H7 (cell line): ENCODE measurements at places on chromosomes 11 and 22. TPM values are rescaled to one million over a fixed set of nuclear protein-coding genes. Genes with fewer than 3 reads are reported as not detected.

DNA sequence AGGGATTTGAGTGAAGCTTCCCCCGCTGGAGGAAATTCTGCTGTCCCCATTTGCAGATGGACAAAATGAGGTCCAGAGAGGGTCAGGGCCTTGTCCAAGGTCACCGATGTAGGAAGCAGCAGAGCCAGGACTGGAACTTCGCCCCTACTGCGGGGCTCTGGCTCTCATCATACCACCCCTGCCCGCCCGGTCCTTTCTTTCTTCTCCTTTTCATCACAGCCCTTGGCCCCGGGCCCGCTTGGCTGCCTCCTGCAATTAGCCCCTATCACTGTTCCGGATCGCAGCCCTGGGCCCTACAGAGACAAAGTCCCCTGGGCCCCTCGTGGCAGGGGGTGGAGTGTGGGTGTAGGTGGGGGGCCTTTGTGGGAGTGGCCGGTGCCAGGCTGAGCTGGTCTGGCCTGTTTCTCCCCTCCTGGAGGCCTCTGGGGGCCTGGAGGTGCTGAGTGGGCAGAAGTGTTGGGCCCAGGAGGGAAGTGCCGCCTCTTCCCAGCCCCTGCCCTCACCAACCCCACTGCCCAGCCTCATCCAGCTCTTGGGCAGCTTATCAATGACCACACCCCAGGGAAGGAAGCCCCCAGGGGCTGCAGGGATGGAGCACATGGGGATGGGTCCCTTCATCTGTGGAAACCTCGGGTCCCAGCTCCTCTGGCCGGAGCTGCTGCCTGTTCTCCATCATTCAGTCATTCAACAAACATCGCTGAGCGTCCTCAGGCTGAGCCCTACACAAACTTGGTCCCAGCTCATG is 3.4 kb downstream of the EMID1 start:
- DNase-seq: peak; percentile 57

DNA sequence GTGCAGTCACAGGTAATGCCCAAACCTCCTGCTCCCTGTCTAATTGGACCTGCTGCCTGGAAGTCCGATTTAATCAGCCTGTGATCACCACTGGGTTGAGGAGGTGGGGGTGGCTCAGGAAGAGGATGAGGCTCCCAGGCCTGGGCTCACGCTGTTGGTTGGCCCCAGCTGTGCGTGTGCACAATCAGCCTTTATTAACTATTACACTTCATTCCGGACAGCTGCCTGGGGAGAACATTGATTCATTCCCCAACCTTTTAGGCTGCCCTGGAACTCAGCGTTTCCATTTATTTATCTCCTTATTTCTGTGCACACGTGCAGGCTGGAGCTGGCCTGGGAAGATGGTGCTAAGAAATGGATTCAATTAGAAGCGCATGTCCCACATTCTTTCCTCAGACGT is 123.4 kb downstream of the DSCAML1 start:
- no peak for DNase-seq

DNA sequence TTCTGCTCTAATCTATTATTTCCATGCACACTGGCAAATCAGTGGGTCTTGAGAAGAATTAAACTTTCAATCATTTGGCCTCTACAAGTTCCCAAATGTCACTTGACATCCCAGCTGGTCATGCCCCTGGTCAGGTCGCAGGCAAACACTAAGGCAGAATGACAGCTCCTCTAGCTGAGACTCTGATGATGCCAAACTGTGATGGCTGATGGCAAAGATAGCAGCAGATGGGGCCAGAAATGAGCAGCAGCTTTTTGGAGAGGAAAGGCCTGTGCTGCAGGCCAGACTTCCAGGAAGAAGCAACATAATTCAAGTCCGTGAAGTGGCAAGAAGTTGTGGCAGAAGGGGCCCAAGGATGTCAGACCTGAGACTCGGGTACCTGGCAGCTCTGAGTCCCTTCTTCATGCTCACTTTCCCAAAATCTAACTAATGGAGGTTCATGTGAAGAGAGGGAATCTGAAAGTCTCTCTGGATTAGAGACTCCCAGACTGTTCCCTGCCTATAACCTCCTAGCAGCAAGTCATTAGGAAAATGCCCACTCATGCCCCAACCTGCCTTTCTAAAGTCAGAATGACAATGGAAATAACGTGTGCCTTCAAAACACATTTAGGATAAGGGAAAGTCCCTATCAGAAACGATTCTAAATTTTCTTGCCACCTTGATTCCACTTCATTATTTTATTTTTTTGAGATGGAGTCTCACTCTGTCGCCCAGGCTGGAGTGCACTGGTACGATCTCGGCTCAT is 9.4 kb upstream of the PMM1 start:
- no peak for DNase-seq

DNA sequence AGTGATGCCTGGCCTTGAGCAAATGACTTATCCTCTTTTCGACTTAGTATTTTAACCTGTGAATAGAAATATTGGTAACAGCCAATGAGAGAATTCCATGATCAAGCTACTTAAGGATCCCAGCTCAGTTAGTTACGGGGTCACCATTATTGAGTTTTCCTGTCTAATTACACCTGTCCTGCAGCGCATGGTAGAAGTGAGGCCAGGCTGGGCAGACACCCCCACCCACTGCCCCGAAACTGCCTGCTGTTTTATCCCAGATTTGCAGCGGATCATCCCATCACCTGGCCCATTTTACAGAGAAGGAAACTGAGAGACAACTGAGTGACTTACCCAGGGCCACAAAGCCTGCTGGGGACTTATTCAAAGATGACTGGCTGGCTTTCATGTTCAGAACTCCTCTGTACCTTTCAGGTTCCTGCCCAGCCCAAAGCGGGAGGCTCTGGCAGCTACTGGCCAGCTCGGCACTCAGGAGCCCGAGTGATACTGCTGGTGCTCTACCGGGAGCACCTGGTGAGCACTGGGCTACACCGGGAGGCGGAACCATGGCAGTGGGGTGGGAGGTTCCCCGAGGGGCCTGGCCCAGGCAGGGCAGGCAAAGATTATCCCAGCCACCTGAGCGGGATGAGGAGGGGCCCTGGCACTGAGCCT is 1.4 kb downstream of the MUS81 start:
- no peak for DNase-seq

GRCh38 chr22:34903416-34903815 is 162.5 kb upstream of the ISX start:
- no peak for DNase-seq

DNA sequence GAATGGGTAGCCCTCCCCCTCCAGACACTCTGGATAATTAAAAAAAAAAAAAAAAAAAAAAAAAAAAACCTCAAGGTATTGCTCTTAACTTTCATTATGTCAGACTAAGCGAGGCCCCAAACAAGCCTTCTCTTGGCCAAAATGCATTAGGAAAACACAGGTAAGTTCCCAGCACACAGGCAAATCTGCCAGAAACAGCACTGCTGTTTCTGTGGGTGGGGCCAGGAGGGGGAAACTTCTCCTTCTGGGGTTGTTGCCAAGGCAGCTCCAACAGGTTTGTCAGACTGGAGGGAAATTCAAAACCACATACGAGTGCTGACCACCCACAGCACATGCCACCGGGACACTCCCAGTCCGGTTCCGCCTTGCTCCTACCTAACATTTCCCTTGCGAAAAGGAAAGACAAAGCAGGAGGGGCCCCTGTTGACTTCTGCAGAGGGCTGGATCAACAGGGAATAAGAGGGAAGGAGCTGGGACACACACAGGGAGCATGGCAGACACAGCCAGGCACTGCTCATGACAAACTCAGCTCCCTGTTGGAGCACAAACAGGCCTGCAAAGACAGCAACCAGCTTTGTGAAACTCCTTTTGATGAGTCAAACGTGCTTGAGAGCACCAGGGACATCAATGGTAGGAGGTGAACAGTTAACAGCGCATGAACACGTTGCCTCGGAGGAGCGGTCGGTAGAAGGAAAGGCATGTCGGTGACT is 55.0 kb downstream of the MYH9 start:
- DNase-seq: peak; percentile 74

DNA sequence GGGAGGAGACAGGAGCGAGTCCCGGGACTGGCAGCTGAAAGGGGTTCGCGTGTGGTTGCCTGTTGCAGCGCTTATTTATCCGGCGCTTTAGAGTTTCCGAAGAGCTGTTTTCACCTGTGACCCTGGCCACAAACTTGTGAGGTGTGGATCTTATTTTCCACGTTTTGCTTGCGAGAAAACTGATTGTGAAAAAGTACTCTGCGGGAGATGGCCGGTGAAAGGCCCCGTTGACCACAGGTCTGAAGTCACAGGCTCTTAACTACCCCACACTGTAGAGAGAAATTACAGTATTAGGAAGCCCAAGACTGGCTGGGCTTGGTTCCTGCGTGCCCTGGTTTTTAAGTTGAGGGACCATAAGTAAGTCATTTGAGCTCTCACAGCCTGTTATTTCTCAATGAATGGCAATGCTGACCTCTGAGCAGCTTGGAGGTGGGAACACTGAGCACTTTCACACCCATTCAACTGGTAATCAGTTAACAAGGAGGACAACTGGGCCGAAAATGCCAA is 379 bp upstream of the RAB38 start:
- peak; percentile 22 for DNase-seq

DNA sequence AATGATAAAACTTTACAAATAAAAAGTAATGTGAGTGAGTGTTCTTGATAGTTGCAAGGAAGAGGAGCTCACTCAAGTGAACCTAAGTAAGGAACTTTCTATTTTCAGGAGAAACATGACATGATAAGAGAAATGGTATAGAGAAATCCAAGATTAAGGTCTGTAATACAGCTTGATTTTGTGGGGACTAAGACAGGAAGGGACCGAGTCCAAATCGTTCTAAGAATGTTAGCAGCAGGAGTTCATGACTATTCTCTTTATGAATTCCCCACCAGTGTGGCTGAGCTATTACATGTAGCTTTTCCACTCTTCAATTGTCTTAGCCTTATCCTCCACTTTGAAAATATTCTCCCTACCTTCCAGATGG is 698.6 kb upstream of the ARHGAP42 start:
- no peak for DNase-seq

DNA sequence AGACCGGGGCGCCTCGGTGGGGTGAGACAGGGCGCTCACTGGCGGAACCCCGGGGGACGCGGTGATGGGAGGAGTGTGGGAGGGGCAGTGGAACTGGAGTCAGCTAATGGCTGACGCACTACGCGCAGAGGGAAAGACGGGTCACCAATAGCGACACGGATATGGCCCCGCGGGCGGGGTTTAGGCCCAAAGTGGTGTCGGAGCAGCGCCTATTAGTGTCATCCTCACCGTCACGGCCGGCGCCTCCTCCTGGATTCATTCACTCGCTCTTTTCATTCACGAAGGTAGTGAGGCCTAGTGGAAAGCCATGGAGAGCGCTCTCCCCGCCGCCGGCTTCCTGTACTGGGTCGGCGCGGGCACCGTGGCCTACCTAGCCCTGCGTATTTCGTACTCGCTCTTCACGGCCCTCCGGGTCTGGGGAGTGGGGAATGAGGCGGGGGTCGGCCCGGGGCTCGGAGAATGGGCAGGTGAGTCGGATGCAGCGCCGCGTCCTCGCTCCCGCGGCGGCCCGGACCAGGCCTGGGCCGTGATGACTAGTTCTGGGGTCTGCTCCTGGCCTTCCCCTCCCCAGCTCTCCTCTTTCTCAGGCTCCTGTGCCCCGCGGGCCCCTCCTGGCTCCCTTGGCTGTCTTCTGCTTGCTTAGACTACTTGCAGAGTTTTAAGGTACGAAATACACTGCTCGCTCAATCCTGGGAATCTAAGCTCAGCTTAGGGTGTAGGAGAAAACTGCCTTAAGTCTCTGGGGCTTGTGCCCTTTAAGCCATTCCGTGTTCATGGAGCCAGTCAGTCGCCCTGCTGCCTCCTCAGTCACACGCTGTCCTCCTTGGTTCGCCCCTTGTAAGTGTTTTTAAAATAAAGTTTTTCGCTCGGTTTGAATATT is at the start of gene HSD17B12:
Gene HSD17B12, plus strand, starts transcription at position 218 of the 880 bp plus-strand sequence. Its CDS starts 90 bp downstream, at position 308.
- DNase-seq: peak; percentile 96

- no peak for DNase-seq
Measured at GRCh38 chr22:32996702-32997101, 61.5 kb downstream of the SYN3 start.

DNA sequence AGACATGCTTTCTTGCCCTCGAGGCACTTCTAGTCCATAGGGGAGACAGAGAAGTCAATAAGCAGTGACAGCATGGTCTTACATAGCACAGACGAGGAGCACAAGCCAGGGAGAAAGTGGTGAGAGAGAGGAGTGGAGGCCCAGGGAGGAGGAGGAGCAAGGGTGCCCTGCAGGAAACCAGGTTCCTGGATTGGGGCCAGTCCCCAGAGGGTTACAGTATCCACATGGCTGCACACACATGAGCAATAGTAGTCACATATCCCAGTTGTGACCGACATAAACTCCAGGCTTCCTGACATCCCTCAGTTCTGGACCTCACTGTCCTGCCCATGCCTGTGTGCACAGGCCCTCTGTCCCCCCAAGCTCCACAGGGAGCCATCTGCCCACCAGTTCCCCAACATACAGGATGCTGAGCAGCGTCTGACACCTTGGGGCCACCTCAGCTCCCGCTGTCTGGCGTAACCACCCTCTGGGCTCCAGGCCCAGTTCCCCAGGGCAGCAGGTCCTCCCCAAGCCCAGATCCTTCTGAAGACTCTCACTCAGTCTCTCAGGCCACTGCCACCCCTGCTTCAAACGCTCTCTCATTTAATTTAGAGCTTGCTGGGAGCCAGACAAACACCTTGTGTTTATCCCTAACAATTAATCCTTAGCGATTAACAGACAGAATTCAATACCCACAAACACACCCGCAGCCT is 53.7 kb downstream of the DSCAML1 start:
- DNase-seq: no peak

- DNase-seq: no peak
Measured at GRCh38 chr11:122847466-122847865, 9.2 kb downstream of the CRTAM start.

DNA sequence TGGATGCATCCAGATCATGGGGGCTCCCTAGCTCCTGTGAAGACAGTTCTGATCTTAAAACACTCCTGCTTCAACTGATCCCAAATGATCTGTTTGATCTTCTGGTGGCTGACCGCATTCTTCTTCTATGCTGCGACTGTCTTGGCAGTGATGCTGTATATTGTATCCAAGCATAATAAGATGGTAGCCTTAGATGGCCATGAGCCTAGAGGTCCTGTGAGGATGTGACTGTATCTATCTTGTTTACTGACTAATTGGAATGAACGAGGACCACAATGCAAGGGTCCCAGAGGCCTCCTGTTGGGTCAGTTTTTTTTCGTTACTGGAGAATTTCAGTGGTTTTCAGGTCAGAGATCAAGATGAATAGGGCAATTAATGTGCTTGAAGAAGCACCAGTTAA is 7.1 kb upstream of the MPEG1 start:
- DNase-seq: no peak

- no peak for DNase-seq
Measured at GRCh38 chr11:61349189-61349751, 12.4 kb downstream of the CYB561A3 start.

- no peak for DNase-seq
Measured at GRCh38 chr22:27075891-27076290, 418.5 kb downstream of the MIAT start.

GRCh38 chr11:116190861-116191260 is 581.9 kb downstream of the BUD13 start:
- no peak for DNase-seq

- no peak for DNase-seq
Measured at GRCh38 chr22:43509337-43509736, 97.5 kb downstream of the MPPED1 start.

- no peak for DNase-seq
Measured at GRCh38 chr11:46472662-46472994, 81.1 kb upstream of the CHRM4 start.

The SCUBE1 gene
- total RNA-seq: 0.45 and 0.89 TPM in 2 replicates

The PGA4 gene
- total RNA-seq: 0.22 and 1.3 TPM in 2 replicates

The PARVA gene
- total RNA-seq: 7.5 and 8.4 TPM in 2 replicates

The OR4B1 gene
- total RNA-seq: not detected in 2 replicates

The PCSK7 gene
- 28.4 and 29.3 TPM in 2 replicates for total RNA-seq

The GSTT2B gene
- 13.1 and 18.9 TPM in 2 replicates for total RNA-seq

The LRRC74B gene
- total RNA-seq: not detected in 2 replicates

The MFRP gene
- not detected in 2 replicates for total RNA-seq

The TXNRD2 gene
- 3.3 and 5.0 TPM in 2 replicates for total RNA-seq

The PGA5 gene
- 0.69 and 1.5 TPM in 2 replicates for total RNA-seq

The RIC3 gene
- 5.9 and 10.1 TPM in 2 replicates for total RNA-seq
